ENCODE measurements at places on chromosomes 3 and 15.
A peak's percentile ranks its signal among the peaks of the same experiment; 100 is the strongest.

- no peak for DNase-seq
Measured at GRCh38 chr15:78597583-78597982, 23.2 kb downstream of the CHRNA3 start.

- no peak for DNase-seq
Measured at GRCh38 chr15:80405554-80405850, 1.3 kb downstream of the ARNT2 start.

DNA sequence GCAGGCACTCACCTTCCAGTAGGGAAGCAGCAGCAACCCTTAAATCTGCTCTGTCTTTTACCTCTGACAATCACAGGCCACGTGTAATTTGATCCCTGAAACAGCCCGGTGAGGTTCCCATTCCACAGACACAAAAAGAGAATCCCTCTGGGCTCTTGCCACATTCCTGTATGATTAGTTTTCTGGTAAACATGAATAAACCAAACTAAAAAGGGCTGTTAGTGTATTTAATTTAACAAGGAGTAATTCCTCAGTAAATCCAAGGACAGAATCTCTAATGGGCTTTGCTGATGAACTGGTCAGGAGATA lies 186.9 kb downstream of the FAM43A start:
- peak; percentile 67 for DNase-seq

GRCh38 chr3:191138937-191139336 lies 60.1 kb upstream of the OSTN start:
- no peak for DNase-seq

- peak; percentile 72 for DNase-seq
Measured at GRCh38 chr15:70182858-70183695, 85.4 kb upstream of the TLE3 start.

GRCh38 chr3:139476348-139476747 lies at the start of gene RBP2:
Gene RBP2 (minus strand): TSS chr3:139476516. CDS start chr3:139476459, 57 bp downstream.
- DNase-seq = no peak

- no peak for DNase-seq
Measured at GRCh38 chr3:12750658-12751071, 8.4 kb downstream of the TMEM40 start.

DNA sequence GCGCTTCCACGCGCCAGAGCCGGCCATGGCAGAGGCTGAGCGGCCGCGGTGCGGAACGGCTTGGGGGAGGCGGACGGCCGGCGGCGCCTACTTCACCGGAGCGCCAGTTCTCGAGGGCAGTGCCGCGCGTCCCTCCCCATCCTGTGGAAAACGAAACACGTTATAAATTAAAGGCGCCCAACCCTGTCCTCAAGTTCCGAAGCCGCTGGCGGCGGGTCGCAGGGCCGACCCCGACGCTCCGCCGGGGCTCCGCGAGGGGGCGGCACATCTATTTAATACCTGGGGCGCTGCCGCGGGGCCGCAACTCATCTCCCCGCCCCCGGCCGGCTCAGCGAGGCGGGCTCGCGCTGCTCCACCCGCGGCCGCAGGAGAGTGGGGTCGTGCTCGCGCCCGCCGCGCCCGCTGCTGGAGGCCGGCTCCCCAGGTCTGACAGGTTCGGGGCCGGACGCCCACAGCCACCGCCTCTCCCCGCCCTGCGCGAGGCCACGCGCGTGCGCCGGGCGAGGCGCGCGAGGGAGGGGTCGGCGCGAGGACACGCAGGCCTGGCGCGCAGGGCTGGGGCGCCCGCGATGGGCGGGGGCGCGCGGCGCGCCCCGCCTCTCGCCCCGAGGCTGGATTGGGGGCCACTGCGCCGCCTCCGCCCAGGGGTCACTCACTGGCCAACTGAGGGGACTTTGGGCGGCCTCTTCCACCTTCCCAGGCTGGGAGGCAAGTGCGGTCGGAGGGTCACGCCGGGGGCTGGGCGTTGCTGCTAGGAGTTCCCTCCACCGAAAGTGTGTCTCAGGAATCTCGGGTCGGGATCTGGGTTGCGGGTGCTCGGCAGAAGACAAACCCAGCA lies at the start of gene SLC30A4:
Gene SLC30A4, minus strand, starts transcription at position 428 of the 838 bp plus-strand sequence. Its CDS starts 401 bp downstream, at position 27.
- peak; percentile 88 for DNase-seq

GRCh38 chr15:38069511-38070011 lies 135.1 kb downstream of the TMCO5A start:
- DNase-seq = no peak

DNA sequence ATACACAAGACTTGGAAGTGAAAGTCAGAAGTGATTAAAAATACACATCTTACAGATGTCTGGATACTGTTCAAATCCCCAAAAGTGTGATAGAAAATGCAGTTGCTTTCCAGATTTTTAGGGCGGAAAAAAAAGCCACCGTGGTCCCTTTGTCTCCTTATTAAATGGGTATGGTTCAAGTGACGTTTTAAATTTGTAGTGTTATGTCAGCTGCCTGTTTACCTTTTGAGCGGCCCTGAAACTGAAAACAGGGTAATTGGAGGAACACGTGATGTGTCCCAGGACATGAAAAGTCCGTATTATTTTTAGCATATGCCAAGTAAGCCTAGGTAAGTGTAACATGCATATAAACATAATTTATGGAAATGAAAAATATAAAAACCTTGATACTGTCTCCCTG lies 109.0 kb upstream of the PDZRN3 start:
- no peak for DNase-seq

DNA sequence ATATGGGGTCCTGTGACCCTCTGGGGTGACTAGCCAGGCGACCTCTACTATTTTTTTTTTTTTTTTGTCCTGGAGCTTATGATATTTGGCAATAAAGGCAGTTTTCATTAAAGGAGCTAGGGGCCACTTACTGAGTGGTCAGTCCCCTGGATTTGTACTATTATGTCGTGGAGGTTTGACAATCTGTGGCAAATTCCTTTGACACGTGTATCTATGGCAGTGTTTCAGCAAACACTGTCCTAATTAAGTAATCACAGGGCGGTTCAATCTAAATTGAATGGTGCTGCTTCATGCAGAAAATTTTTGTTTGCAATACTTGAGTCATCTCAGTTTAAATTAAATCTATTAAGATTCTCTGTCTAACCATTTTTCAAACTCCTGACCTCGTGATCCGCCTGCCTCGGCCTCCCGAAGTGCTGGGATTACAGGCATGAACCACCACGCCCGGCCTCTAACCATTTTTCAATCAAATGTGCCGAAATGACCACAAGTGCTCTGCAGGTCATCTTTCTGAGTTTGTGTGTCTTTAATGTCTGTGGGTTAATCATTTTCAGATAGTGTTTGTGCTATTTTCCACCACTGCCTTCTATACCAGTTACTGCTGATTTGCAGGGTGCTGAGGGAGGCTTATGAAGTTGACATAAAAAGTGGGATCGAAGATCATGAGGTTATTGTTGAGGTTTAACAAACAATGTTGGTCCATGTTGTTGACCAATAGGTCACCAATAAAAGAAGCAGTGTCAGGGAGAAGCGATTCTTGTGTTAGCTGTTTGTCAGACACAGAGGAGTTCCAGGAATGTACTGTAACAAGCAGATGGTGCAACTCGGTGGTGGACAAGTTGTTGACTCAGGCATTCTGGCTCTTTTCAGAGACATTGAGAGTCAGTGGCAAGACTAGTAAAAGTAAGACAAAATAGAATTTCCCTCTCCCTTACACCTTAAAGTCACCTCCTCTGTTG lies 18.6 kb upstream of the SLC2A2 start:
- DNase-seq = no peak

- no peak for DNase-seq
Measured at GRCh38 chr3:124935794-124936542, 1.4 kb upstream of the MUC13 start.

- DNase-seq = no peak
Measured at GRCh38 chr15:89167267-89168176, 53.9 kb downstream of the RLBP1 start.

DNA sequence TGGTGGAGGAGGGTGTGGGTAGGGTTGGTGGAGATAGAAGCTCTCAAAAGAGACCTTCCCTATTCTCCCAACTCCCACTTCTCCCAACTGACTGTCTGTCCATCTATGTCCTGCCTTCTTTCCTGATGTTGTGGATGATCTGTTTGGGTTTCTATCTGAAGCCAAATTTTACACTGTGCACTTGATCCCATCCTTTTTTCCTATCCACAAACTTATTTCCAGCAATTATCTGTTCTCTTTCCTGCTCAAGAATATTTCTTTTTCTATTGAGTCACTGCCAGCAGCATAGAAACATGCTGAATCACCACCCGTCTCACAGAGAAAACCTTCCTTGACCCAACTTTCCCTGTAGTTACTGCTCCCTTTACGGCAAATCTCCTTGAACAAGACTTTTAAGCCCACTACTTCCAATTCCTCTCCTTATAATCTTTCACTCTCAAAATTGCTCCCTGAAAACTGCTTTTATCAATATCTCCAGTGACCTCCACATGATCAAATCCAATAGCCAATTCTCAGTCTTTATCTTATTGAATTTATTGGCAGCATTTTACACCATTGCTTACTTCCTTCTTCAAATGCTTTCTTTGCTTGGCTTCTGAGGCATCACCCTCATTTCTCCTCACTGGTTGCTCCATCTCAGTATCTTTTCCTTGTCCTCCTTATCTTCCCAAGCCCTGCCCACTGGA lies 141.2 kb upstream of the SLC7A14 start:
- no peak for DNase-seq

DNA sequence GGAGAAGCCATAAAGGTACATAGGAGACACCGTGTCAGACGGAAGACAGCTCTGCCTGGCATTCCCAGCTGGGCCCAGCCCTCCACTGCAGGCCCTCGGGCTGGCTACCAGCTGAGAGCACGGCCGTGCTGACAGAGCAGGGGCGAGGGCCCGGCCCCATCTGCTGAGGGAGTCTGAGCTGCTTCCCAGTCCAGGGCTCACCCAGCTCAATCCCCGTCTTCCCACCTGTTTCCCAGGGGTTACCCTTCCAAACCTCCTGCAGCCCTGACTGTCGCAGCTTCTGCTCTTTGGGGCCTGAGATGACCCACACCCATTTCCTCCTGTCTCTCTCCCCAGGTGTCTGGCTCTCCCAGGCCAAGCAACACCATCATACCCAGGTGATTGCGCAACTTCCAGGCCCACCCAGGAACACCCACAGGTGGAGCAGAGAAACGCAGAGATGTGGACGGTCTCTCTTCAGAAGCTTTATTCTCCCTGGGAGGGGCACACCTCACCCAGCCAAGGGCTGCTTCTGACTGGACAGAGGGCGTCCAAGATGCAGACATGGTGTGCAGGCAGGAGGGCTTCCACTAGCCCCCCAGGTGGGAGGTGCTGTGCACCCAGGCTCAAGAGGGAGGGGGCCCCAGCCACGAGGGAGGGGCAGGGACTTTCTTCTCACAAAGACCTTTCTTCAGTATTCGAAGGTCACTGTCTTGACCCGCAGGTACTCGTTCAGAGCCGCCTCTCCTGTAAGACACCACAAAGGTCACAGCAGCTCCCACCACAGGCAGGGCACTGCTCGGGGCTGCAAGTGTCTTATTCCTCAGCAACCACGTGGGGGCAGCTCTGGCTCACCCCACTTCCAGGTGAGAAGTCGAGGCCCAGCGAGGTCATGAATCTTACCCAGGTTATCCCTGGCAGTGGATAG lies 19.4 kb upstream of the SLC41A3 start:
- DNase-seq = peak; percentile 87

DNA sequence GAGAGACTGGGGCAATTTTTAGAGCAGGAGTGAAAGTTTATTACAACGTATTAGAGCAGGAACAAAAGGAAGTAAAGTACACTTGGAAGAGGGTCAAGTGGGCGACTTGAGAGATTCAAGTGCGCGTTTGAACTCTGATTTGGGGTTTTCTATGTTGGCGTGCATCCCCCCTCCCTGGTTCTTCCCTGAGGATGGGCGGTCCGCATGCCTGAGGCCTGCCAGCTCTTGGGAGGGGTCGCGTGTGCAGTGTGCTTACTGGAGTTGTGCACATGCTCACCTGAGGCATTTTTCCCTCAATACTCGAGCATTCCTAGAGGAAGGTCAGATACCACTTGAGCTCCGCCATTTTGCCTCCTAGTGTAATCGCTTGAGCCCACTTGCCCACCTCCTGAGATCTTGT lies 10.4 kb upstream of the CHAC1 start:
- no peak for DNase-seq

DNA sequence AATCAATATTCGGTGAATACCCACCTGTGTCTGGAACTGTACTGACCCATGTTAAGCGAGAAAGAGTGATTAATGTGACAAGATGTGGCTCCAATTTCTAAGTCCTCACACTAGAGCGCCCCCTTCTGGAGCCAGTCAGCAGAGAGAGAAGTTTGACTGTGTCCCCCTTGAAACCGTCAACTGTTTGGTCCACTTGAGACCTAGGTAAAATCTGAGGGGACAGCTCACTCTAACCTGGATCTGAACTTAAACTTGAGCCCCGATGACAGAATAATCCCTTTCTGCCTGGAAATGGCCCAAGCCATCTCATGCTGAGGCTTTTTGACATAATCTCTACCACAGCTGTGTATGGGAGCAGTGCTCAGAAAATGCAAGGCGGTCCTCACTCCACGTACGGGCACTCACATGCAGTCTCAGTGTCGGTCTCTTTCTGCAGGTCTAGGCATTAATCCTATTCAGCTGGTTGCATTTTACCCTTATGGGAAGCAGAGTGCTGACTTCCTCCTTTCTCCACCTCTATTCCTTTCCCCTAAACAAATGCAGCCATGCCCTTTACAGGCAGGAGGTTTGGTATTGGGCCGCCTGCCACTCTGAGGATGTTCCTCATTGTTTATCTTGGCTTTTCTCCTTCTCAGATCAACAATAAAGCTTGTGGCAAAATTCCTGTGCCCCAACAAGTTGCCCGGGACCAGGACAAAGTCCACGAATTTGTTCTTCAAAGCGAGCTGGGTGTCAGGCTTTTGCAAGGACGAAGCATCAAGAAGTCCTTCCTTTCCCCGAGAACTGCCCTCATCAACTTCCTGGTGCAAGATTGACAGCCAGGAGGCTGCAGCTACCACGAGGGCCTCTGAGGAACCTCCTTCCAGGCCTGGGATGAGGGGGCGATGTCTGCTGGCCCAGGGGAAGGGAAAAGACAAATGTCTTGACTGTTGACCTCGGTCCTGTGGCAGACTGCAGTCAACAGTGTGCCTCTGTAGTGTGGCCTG lies 47.5 kb upstream of the LIMD1 start:
- DNase-seq = peak; percentile 83

- peak; percentile 51 for DNase-seq
Measured at GRCh38 chr3:33093847-33094246, 3.1 kb downstream of the GLB1 start.

GRCh38 chr3:130816561-130817445 lies 70.2 kb upstream of the PIK3R4 start:
- peak; percentile 30 for DNase-seq

- peak; percentile 97 for DNase-seq
Measured at GRCh38 chr3:197002701-197003454, 26.7 kb downstream of the MELTF start.

GRCh38 chr3:141386611-141387111 lies 18.4 kb downstream of the ZBTB38 start:
- no peak for DNase-seq

- no peak for DNase-seq
Measured at GRCh38 chr15:93762036-93762435, 469.3 kb upstream of the MCTP2 start.

GRCh38 chr3:61146010-61146890 lies 105.0 kb downstream of the FHIT start:
- no peak for DNase-seq

- no peak for DNase-seq
Measured at GRCh38 chr15:99554880-99555488, 10.8 kb upstream of the MEF2A start.

- no peak for DNase-seq
Measured at GRCh38 chr3:165339753-165340152, 143.6 kb upstream of the SLITRK3 start.
